ENCODE measurements at places on chromosomes 12 and 14.

GRCh38 chr14:28426960-28427359, 339.6 kb upstream of the FOXG1 start:
- DNase-seq, result no peak

DNA sequence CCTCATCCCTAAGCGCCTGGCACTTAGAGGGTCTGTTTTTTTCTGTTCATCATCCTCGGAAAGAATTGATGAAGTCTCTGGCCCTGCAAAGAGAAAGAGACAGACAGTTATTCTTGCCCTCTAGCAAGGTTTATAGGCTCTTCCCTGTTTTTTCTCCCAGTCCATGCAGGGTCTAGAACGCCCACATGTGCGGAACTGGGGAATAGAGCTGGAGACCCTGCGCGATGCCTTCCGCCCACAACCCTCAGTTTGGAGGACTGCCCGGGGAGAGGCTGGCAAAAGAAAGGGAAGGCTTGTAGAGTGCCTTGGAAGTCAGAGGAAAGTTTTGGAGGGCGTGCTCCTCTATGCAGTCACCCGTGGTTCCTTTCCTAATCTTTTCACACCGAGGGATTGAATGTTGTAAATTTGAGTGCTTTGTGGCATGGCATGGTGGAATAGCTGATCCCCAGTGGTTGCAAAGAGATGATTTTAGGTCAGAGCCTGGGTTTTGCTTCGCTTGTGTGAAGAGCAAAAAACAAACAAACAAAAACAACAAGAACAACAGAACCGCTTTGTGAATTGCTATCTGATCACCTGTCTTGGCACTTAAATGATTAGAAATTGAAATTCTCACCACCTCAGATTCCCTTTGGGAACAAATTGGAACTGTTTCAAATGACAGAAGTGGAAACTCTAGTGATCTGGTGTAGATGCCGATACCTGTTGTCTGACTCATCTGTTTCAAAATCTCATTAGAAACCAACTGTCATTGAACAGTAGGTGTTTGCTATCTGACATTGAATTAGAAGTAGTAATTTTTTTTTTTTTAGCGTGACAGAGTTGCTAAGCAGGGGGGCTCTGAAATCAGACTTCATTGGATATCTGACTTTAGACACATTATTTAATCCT, 947 bp downstream of the GAS2L3 start:
- no peak for DNase-seq

- DNase-seq, result no peak
Measured at GRCh38 chr14:72118841-72119240, 186.6 kb downstream of the RGS6 start.

- no peak for DNase-seq
Measured at GRCh38 chr12:33438851-33439586, 600 bp downstream of the SYT10 start.

- no peak for DNase-seq
Measured at GRCh38 chr14:96225745-96226151, 21.1 kb downstream of the BDKRB2 start.

DNA sequence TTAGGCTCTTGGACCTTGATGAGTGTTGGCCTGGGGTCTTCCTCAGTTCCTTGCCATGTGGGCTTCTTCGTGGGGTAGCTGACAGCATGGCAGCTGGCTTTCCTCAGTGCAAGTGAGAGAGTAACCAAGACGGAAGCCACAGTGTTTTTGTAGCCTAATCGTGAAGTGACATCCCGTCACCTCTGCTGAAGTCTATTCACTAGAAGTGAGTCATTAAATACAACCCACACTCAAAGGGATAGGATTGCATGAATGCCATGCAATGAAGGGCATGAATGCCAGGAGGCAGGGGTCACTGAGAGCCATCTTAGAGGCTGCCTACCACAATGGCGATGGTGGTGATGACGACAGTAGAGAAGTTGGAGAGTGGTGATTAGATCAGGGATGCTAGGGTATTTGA, 13.5 kb upstream of the ASIC1 start:
- no peak for DNase-seq

- DNase-seq, result no peak
Measured at GRCh38 chr12:78121969-78122610, 291.4 kb downstream of the NAV3 start.

GRCh38 chr12:18629916-18630315, 107.9 kb downstream of the PLCZ1 start:
- DNase-seq, result no peak

- DNase-seq, result no peak
Measured at GRCh38 chr12:15274561-15274967, 47.7 kb upstream of the PTPRO start.

DNA sequence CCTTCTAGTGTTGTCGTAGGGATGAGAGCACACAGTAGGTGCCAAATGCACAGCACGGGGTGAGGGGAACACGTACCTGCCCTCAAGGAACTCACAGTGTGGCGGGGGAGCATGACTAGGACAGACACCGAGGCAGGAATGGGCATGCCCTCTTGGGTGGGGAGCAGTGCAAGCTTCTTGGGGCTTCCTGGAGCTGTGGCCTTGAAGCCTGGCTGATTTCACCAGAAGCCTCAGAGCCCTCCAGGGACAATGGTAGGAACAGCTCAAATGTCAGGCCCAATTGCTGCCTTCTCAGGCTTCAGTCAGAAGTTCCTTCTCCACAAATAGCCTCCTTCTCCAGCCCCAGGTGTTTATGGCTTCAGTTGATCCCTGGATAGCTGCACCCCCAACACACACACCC, 43.4 kb downstream of the TEAD4 start:
- no peak for DNase-seq

DNA sequence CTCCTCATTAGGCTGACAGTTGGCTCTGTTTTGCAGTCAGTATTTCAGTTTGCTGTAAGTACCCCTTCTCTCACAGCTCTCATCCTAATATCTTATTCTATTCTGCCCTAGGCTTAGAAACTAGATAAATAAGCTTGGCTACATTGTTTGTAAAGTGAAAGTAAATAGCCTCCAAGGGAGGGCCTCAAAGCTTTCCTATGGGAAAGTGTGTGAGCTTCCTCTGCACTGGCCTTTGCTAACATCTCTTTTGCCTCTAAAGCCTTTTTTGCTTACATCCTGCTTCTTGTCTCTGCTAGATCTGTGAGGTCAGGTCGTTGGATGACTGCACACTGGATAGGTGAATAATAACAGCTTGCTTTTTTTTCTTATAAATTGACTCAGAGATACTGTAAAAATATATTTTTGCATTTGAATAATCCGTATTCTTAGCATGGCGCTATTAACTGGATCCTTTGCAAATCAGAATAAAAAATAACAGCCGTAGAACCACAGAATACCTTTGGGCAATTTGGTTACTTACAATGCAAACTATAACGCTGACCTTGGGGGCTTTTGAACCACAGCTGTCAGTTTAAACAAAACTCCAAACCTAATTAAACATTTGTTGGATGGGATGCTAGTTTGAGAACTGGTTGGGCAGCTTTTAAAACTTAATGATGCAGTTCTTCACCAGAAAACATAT, 55.1 kb downstream of the TTC6 start:
- DNase-seq, result no peak

GRCh38 chr12:24905431-24905830, 43.5 kb downstream of the BCAT1 start:
- no peak for DNase-seq

DNA sequence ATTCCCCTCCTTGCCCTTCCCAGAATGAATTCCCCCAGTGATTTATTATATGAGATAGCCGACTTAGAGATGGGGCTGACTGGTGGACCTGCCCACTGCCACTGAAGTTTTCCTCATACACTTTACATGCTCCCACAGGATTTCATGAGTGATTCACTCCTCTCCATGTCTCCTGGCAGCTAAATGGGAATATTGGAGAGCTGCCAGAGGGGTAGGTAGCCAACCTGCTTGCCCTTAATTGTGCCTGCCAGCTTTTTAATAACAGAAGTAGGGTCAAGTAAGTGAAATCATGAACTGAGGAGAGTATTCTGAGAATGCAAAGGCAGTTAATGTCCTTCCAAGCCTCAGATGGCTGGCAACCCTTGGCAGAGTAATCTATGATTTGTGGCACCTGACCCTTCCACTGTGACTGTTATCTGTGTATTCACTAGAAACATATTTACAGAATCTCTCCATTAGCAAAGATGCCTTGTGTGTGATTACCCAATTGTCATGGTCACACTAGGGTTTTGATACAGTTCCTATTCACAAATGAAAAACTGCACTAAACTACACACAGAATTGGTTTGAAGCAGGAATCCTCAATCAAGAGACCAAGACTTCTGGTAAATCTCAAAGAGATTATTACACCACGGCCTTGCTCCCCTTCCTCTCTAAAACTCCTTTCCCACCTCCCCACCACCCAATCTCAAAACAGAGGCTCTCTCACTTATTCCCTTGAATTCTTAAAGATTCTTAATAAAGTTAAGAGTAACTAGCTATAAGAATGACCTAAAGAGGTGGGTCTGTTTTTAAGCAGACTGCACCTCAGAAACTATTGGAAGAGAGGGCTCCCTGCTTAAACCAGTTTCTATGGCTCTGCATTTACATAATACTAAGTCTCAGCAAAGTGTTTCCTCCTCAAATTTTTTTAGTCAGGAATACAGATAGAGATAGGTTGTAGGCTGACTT, 17.2 kb downstream of the NKX2-1 start:
- DNase-seq, result no peak

GRCh38 chr14:87992346-87992717, 650 bp downstream of the GALC start:
- DNase-seq, result no peak

- DNase-seq, result no peak
Measured at GRCh38 chr12:27534765-27535161, 10.8 kb downstream of the PPFIBP1 start.

- DNase-seq, result no peak
Measured at GRCh38 chr12:94954029-94954685, 49.3 kb downstream of the NDUFA12 start.

- no peak for DNase-seq
Measured at GRCh38 chr12:6546016-6546415, 9.8 kb downstream of the IFFO1 start.

GRCh38 chr12:116126610-116127009, 150.9 kb downstream of the MED13L start:
- DNase-seq, result no peak

- no peak for DNase-seq
Measured at GRCh38 chr12:20320552-20320951, 47.8 kb upstream of the PDE3A start.

- DNase-seq, result no peak
Measured at GRCh38 chr12:1877169-1877878, 41.1 kb downstream of the CACNA2D4 start.

DNA sequence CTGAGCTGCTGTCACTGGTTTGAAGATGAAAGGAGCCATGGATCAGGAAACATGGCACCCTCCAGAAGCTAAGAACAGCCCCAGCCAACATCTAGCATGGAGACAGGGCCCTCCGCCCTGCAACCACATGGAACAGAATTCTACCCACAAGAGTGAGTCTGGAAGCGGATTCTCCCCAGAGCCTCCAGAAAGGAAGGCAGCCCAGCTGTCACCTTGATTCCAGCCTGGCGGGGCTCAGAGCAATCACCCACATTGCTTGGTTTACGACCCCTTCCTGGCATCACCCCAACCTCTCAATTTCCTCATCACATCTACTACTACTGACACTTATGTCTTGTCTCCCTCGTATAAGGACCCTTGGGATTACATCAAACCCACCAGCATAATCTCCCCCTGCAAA, 38.5 kb downstream of the OAS2 start:
- DNase-seq, result no peak

- DNase-seq, result no peak
Measured at GRCh38 chr12:57765003-57765697, 1.7 kb downstream of the CYP27B1 start.

DNA sequence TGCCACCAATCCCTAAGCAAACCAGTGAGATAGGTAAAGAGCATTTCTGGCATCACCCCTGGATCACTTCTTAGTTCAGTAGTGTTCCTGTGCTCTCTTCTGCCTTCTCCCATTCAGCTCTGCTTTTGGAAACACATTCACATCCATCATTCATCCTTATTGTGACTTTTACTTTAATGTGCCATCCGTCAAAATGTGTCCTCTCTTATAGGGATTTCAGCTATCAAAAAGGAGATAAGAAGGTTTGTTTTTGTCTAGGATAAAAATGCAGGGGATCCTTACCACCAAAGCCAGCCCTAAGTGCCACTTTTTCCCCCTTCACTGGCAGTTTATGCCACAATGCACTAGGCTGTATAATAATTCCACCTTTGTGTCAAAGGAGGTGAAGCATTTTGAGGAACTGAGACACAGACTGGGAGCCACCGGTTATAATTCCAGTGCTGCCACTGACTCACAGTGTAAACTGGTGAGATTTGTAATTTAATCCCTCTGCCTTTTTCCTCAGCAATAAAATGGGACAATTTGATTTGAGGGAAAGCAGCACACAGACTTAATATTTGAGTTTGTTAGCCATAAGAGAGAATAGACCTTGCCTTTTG, 158.6 kb downstream of the PAX9 start:
- DNase-seq, result no peak

- no peak for DNase-seq
Measured at GRCh38 chr12:81888106-81888740, 129.1 kb upstream of the PPFIA2 start.

GRCh38 chr12:50187084-50187900, 20.1 kb upstream of the CERS5 start:
- no peak for DNase-seq

GRCh38 chr14:77681196-77682157, 26.3 kb downstream of the ALKBH1 start:
- DNase-seq, result no peak

DNA sequence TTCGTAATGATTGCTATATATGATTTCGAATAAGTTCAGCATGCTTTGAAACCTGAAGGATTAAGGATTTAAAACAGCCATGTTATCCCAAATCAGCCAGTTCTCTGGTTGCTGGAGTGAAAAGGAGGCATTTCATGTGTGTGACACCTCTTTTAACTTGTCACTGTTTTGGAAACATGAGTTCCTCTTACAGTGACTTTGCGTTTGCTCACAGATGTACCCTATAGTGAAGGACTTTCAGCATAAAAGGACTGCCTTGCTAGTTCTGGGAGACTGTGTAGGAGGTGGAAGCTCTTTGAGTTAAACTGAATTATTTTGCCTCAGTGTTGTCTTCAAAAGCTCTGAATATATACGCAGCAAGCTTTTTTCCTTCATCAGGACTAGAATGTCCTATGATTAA, 7.6 kb downstream of the RNASE11 start:
- no peak for DNase-seq

GRCh38 chr12:22821985-22822384, 197.0 kb downstream of the ETNK1 start:
- no peak for DNase-seq

DNA sequence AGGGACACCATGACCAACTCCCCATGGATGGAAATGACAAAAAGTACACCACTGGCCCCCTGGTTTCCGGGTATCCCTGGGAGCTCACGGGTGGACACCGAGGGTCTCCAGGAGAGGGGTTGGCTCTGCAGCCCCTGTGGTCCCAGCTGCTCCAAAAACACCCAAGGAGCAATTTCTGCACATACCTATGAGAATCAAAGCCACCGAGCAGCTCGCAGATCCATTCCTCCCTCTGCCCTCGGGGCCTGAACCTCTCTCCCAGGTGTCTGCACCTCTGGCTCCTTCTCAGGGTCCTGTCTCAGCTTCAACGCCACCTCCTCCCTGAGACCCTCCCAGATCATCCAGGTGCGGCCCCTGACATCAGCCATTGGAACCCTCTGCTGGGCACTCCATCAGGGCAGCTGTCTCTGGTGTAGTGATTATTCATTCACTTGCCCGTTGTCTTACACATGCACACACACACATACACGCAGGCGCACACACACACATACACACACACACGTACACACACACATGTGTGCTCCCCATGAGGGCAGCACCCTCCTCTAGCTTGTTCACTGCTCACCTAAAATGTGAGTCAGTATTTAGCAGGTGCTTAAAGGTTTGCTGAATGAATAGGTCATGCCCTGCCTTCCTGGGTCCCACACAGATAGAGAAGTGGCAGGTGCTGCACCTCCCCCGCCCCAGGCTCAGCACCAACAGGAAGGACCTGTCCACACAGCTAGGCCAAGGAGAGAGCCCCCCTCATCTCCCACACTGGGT, 5.9 kb downstream of the RIMBP2 start:
- no peak for DNase-seq
